Ammon's horn (tissue), 1 donor: ENCODE measurements at places on chromosomes 11 and 22.

DNA sequence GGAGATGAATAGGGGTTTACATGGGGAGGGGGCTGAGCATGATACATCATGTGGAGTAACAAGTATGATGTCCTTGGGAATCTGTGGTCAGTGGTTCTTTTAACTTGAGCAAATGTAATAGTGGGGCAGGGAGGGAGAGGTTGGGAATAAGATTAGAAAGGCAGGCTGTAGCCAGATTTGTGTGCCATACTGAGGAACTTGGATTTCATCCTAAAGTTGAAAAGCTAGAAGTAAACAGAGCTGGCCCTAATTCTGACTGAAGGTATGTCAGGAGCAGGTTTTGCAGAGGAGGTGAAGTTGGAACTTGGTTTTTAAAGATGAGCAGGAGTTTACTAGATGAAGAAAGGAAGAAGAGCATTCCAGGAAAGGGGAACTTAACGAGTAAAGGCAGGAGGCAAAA is 108.3 kb upstream of the RRM1 start:
- no peak for DNase-seq

DNA sequence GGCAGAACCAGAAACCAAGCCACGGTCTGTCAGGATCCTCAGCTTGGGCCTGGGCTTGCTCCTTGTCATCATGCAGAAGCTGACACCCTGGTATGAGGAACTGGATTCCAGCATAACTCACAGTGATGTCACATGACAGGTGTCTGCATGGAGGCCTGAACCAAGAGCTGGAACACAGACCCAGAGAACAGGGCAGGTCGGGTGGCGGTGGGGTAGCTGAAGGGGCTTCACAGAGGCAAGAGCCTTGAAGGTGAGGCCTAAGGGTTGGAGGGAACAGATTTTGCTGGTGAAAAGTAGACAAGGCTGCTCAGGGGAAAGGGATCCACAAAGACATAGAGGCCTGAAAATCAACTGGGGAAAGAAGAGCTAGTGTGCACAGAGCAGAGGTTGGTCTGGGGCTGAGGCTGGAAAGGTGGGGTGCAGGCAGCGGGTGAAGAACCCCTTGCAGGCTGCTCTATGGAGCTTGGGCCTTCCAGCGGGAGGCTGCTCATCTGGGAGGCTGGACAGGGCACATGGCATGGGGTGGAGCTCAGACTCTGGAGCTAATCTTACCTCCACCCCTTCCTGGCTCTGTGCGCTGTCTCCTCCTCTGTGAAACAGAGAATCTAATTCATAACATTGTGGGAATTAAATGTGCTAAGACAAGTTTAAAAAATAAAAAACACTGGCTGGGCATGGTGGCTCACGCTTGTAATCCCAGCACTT is 18.4 kb upstream of the RPS3 start:
- DNase-seq: peak; percentile 54

GRCh38 chr11:133160754-133161153 is 371.5 kb downstream of the OPCML start:
- no peak for DNase-seq

DNA sequence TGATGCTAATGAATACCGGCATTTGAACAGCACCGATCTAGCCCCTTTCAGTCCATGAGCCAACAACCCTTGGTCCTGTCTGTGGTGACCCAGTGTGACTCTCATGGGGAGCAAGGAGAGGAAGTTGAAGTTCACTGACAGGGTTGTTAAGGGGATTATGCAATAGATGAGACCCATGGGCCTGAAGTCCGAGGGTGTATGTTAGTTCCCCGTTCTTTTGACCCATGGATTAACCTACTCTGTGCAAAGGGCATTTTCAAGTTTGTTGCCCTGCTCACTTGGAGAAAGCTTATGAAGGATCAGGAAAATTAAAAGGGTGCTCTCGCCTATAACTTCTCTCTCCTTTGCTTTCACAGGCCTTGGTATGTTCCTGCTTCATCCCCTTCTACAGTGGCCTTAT is 4.9 kb downstream of the PNPLA3 start:
- DNase-seq: peak; percentile 49

DNA sequence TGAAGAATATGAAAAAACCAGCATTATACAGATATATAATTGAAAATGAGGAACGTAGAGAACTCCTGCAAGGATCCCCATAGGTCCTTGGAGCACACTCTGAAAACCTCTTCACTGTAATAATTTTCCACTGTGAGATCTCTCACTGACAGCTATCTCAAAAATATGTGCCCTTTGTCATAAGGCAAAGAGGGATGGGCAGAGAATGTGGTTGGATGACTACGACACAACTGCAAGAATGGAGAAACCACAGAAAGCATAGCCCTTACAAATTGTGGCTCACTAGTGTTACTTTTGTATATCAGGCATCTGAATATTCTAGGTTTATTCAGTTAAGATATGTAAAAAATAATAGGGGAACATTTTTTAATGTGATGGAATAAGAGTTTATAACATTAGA is 7.9 kb upstream of the CTSC start:
- no peak for DNase-seq

DNA sequence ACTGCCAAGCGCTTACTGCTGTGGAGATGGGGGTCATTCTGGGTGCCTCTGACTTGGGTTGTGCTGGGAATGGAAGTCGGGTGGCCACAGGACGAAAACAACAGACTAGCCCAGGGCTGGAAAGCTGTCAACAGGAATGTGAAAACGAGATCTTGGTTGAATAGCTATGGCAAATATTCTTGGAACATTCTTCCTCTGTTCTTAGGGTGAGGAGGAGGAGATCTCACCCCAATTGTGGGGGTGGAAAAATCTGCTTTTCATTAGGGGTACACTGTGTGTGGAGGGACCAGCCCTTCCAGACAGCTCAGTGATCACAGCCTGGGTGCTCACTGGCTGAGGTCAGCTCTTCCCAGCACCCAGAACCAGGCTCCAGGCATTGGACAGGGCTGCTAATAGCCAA is 52.0 kb upstream of the PRSS23 start:
- no peak for DNase-seq

- peak; percentile 75 for DNase-seq
Observed at GRCh38 chr11:14042686-14043465, 80.4 kb downstream of the SPON1 start.

DNA sequence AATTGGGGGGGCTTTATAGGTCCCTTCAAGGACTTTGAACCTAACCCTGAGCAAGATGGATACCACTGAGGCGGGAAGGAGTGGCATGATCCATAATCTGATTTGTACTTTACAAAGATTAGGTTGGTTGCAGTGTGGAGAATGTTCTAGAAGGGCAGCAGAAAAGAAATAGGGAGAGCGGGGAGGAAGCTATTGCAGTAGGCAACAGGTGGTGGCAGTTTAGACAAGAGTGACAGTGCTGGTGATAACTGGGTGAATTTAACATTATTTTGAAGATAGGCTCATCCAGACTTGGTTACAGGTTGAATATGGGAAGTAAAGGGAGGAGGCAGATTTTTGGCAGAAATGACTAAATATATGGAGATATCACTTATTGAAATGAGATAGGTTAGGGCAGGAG is 179.9 kb upstream of the CADM1 start:
- no peak for DNase-seq

- no peak for DNase-seq
Observed at GRCh38 chr11:36350137-36350513, 54.0 kb downstream of the PRR5L start.

DNA sequence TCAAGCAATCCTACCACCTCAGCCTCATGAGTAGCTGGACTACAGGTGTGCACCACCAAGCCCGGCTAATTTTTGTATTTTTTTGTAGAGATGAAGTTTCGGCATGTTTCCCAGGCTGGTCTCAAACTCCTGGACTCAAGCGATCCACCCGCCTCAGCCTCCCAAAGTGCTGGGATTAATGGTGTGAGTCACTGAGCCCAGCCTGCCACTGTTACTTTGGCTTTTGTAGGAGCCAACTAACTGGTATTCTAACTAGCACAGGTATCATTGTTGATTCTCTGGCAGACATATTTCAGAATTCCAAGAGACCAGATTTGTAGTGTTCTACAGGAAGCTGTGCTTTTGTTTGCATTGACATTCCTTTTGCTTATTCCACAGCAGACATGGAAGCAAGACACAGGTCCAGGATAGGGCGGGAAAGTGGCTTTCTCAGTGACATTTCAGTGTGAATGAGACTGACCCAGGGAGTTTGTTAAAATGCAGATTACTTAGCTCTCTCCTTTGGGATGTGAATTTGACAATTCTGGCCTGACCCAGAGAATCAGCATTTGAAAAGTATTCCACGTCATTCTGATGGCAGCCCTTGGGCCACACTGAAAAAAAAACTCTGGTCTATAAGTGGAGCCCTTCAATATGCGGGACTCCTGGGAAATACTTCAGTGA is 52.2 kb upstream of the PAX6 start:
- no peak for DNase-seq

- DNase-seq: no peak
Observed at GRCh38 chr11:12706545-12707499, 32.6 kb downstream of the TEAD1 start.

- DNase-seq: peak; percentile 6
Observed at GRCh38 chr11:30143098-30143705, 87.6 kb upstream of the FSHB start.

DNA sequence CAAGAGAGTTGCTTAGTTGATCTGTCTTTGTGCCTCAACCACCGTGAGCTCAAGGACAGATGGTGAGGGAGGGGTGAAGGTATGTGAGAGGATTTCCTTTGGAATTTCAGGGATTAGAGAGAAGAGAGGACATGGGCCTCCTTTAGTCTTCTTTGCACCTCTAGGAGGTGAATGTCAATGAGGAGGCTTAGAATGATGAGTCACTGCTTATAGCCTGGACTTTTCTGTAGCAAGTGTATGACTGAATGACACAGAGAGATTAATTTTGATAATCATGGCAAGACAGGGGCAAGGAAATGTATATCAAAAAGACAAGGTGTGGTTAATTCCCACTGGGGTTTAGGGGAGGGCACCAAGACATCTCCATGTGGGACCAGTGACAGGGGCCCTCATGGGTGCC is 947.3 kb upstream of the TENM4 start:
- DNase-seq: no peak

DNA sequence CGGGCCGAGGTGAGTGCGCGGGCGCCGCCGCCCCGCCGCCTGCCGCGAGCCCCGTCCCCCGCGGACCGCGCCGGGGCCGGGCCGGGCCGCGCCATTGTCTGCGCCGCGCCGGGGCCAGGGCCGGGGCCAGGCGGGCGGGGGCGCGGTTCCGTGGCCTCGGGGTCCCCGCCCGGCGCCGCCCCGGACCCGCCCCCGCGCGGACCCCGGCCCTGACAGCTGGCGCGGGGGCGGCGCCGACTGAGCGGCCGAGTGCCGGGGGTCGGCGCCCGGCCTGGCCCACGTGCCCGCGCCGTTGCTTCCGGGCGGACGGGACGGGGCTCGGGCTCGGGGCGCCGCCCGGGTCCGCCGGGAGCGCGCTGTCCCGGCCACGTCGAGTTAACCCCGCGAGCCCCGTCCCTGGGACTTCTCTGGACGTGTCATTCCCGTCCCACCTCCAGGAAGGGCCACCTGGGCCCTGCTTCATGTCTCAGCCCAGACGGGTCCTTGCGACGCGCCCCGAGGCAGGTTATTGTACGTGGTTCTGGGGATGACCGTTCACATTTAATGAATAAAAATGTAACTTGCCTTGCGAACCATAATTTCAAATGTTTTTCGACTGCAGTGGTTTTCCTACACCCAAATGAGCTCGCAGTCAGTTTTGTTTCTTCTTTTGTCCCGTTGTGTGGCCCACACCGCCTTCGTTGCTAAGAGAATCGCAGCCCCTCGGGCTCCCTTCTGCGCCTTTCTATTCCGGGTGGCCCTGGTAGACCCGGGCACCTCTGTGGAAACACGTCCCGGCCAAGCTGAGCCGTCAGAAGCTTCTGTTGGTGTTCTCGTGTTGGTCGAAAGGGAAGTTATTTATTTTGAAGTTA is 562 bp downstream of the ZBED4 start:
- DNase-seq: no peak

DNA sequence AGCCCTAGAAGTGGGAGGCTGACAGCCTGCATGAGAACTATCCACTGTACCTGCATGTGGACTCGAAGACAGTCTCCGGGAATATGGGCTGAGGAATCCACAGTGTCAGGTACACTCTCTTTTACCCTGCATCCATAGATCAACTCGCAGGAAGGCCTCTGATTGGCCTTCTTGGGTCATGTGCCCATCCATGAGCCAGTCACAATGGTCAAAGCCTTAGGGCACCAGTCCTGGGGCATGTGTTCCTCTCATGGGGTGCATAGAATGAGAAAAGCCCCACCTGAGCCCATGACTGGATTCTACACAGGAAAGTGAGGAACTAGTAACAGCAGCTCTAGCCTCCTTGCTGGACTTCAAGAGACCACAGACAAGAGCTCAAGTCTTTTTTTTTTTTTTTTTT is 10.6 kb downstream of the ART1 start:
- DNase-seq: no peak

DNA sequence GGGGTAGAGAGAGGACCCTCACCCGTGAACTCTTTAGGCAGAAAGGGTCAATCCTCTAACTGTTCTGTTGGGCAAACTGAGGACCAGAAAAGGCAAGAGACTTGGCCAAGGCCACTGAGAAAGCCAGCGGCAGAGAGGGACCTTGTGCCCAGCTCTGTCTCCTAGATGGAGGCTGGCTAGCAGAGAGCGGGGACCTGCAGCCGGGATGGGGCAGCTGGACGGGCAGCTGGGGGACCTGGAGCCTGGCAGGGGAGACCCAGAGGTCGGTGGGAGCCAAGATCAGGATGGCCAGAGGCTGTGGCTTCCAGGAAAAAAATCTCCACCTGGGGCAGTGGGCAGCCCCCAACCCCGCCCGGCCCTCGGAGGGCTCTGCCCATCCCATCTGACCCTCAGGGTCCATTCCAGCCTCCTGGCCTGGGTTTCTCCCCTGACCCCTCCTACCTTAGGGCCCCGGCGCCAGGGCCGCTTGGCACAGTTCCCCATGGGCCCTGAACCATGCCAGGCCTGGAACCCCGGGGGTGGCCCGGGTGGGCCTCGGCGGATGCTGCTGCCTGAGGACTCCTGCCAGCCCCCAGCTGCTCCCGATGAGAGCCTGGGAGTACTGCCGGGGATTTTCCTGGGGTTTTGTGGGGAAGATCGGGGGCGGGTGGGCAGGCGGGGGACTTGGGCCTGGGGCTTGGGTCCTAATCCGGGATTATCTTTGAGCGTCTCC is at the start of gene CABP2:
Gene CABP2 (minus strand): TSS at position 603 of the 712 bp plus-strand sequence. CDS start 120 bp downstream, at position 483.
- DNase-seq: no peak

GRCh38 chr11:31326470-31327148 is 42.9 kb downstream of the DCDC1 start:
- no peak for DNase-seq
